ENCODE measurements at places on chromosomes 6 and 20. TPM values are rescaled to one million over a fixed set of nuclear protein-coding genes. Genes with fewer than 3 reads are reported as not detected.

MUC21 gene
- 0.12 TPM for polyA plus RNA-seq

RSPO4 gene
- 3.2 TPM for polyA plus RNA-seq

SEL1L2 gene
- polyA plus RNA-seq = 9.5 TPM

TCF21 gene
- 3.7 TPM for polyA plus RNA-seq

C6orf15 gene
- polyA plus RNA-seq = not detected

SHLD1 gene
- 5.4 TPM for polyA plus RNA-seq

POM121L2 gene
- 18.4 TPM for polyA plus RNA-seq

UBE2C gene
- polyA plus RNA-seq = 36.7 TPM

RAB32 gene
- polyA plus RNA-seq = 54.6 TPM

LY6G6C gene
- 1.4 TPM for polyA plus RNA-seq

GPR6 gene
- not detected for polyA plus RNA-seq

CTCFL gene
- 19.8 TPM for polyA plus RNA-seq

RBL1 gene
- polyA plus RNA-seq = 6.0 TPM

TINAG gene
- not detected for polyA plus RNA-seq

RIPPLY2 gene
- 0.96 TPM for polyA plus RNA-seq

SIRPD gene
- polyA plus RNA-seq = 91.3 TPM

BTBD9 gene
- polyA plus RNA-seq = 11.4 TPM

STMND1 gene
- polyA plus RNA-seq = 5.8 TPM

PHACTR3 gene
- 1.1 TPM for polyA plus RNA-seq

SLC17A3 gene
- 0.61 TPM for polyA plus RNA-seq

BNIP5 gene
- polyA plus RNA-seq = 0.96 TPM

PAX1 gene
- 0.07 TPM for polyA plus RNA-seq

C6orf52 gene
- polyA plus RNA-seq = 21.7 TPM

SDHAF4 gene
- 12.2 TPM for polyA plus RNA-seq

Data from testis (tissue), 5 donors.